ENCODE measurements at places on chromosomes 1 and 21. TPM values are rescaled to one million over a fixed set of nuclear protein-coding genes. Genes with fewer than 3 reads are reported as not detected.

LCE2A gene
- not detected for total RNA-seq

TDRD10 gene
- 4.9 TPM for total RNA-seq

ANGPTL7 gene
- 8.6 TPM for total RNA-seq

CLDN19 gene
- total RNA-seq, result not detected

MATN1 gene
- 0.49 TPM for total RNA-seq

- no peak overlapping the region for H3K4me3 ChIP-seq
- DNase-seq, result no peak
- no peaks in the 10 kb centered on the region for H3K27me3 ChIP-seq
- H3K27ac ChIP-seq, result no peak overlapping the region
- no peaks in the 10 kb centered on the region for H3K4me1 ChIP-seq
Measured at GRCh38 chr1:168407832-168408538, 127.3 kb downstream of the TBX19 start.

- no peak for DNase-seq
- H3K27ac ChIP-seq, result no peak overlapping the region
- no peaks in the 10 kb centered on the region for H3K4me1 ChIP-seq
- H3K27me3 ChIP-seq, result no peaks in the 10 kb centered on the region
Measured at GRCh38 chr1:75855010-75855409, 58.3 kb downstream of the MSH4 start.

DNA sequence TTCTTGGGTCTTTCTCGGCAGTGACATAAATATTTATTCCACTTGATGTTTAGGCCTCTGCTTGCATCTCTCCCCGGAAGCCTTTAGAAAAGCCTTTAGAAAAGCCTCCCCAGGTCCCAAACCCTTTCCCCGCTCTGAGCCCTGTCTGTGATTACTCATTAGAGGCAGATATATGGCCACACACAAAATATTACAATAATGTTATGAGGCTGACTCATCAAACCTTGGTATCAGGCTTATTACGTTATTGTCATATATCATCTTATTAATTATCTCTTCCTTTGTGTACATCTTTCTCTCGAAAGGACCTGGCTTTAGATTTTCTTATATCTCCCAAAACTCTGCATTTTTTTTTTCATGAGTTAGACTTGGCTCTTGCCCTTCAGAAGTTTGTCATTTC lies 69.5 kb downstream of the FGGY start:
- no peak overlapping the region for H3K4me3 ChIP-seq
- no peaks in the 10 kb centered on the region for H3K27me3 ChIP-seq

DNA sequence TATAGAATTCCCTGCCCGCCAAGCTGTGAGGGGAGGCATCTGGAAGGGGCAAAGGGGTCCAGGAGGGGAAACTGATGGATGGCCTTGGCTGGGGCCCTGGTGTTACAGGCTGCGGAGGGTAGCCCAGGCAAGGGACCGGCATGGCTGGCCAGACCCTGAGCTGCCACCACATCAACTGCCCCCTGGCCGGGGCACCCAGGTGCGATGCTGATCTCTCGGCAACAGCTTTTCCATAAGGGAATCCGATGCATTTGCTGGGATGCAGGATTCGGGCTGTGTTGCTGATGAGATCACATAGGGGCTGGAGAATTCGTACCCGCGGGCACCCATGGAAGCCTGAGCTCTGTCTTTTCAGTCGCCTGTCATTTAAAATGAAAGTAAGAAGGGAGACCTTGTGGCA lies 73.7 kb downstream of the PRDM16 start:
- H3K36me3 ChIP-seq, result no peaks in the 10 kb centered on the region
- no peak overlapping the region for H3K27ac ChIP-seq
- no peak overlapping the region for H3K4me3 ChIP-seq
- DNase-seq, result no peak
- H3K27me3 ChIP-seq, result peaks cover 5% of the 10 kb centered on the region

- no peaks in the 10 kb centered on the region for H3K36me3 ChIP-seq
- no peak for DNase-seq
- no peak overlapping the region for H3K27ac ChIP-seq
- no peak overlapping the region for H3K4me3 ChIP-seq
- H3K4me1 ChIP-seq, result no peaks in the 10 kb centered on the region
- no peaks in the 10 kb centered on the region for H3K27me3 ChIP-seq
Measured at GRCh38 chr1:156539818-156540355, 32.5 kb downstream of the IQGAP3 start.

DNA sequence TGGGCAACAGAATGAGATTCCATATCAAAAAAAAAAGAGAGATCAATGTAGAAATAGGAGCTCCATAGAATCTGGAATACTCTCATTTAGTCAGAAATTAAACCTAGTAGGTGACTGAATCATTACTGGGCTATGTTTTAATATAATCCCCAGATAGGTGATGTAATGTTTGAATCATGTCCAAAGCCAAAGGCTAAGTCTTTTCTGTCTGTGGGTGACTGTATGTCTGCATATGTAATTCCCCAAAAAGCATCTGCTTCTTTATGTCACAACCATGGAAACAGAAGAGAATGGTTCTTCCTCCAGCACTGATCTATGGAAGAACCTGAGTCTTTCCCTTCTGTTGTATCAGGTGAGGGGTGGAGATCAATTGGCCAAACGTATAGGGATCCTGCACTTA lies 5.8 kb downstream of the LAMC2 start:
- H3K36me3 ChIP-seq, result no peaks in the 10 kb centered on the region
- no peaks in the 10 kb centered on the region for H3K27me3 ChIP-seq
- no peak overlapping the region for H3K27ac ChIP-seq
- peaks cover 6% of the 10 kb centered on the region for H3K4me1 ChIP-seq
- H3K4me3 ChIP-seq, result no peak overlapping the region
- no peak for DNase-seq

DNA sequence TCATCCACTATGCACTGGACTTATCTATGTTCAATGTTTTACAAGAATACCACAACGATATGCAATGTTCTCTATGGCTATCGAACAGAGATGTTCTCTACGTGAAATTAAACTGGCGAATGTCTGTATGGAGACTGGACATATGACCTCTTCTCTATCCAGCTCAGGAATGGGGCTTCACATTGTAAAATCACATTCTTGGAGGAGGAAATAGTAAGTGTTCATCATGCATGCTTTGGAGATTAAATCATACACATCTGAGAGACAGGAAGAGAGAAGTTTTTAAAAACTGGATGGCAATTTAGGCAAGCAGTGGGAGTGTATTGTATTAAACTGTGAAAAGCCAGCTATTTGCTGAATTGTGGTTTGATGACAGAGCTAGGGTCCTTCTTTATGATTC lies 47.9 kb upstream of the RGL1 start:
- H3K4me3 ChIP-seq, result no peak overlapping the region
- H3K27me3 ChIP-seq, result no peaks in the 10 kb centered on the region
- no peaks in the 10 kb centered on the region for H3K36me3 ChIP-seq
- DNase-seq, result no peak
- no peak overlapping the region for H3K27ac ChIP-seq
- H3K4me1 ChIP-seq, result no peaks in the 10 kb centered on the region

GRCh38 chr1:154881820-154882535 lies 11.9 kb upstream of the KCNN3 start:
- no peaks in the 10 kb centered on the region for H3K36me3 ChIP-seq
- no peak overlapping the region for H3K4me3 ChIP-seq
- peaks cover 4% of the 10 kb centered on the region for H3K4me1 ChIP-seq
- no peak for DNase-seq

- H3K36me3 ChIP-seq, result no peaks in the 10 kb centered on the region
- peak; percentile 96 for DNase-seq
- no peaks in the 10 kb centered on the region for H3K4me1 ChIP-seq
- H3K27ac ChIP-seq, result peak within 1 kb of the TSS; percentile 77
Measured at GRCh38 chr1:161089251-161089924, at the start of gene NECTIN4. NECTIN4 (minus strand) TSS chr1:161089558; CDS start chr1:161089296, 262 bp downstream.

All from vagina (tissue), 2 donors.